Stimulated activated CD4-positive, alpha-beta T cell treated with anti-CD3 and anti-CD28 coated beads, Interleukin-15, amount 100 ng/mL, for 1 hour (primary cell): ENCODE measurements at places on chromosomes 6 and 20.

DNA sequence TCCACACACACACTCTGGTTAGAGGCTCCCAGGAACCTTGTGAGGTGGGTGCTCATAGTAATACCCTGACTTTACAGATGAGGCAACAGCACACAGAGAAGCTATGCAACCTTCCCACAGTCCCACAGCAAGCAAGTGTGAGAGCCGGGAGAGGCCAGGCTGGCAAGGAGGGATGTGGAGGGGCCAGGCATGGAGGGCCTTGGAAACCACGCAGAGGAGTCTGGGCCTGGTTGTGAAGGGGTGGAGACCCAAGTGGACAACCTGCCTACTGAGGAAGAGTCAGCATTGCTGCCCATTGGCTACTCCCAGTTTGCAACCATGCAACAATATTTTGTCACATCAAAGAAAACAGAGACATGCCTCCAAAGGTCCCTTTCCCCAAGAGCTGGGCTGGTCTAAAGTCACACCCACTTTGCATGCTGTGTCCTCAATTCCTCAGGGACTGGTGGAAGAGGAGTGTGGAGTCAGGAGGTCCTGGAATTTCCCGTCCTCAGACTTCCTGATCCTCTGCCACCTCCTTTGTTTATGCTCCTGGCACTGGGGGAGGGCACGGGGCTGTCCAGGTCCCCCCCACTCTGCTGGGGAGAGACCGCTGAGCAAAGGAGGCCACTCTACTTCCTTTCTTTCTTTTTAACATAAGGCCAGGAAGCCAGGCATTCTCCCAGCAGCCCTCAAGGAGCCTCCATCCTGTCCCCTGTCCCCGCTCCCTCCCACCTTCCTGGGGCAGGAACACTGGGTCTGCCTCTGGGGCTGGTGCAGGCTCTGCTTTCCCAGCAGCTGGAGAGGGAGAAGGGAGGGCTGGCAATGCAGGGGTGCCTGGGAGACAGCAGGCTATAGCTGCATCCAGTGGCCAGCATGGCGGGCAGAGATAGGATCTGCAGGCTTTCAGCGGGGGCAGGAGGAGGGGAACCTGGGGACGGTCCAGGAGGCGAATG, 68.3 kb downstream of the NOL4L start:
- DNase-seq: no peak

DNA sequence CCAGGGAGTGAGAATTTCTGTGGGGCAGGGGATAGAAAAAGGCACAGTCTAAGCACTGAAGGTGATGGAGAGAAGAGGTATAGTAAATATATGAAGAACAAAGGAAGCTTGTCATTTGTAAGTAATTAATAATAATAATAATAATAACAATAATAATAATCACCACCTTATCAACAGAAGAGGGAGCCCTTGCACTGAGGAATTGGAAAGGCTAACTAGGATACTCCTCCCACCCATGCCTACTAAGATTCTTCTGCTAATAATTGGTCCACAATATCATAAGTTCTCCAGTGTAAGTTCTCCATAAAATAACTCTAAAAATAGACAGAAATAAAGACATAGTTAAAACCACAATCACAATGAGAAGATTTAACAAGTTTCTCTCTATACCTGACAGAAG, 912 bp upstream of the OR12D3 start:
- DNase-seq: no peak

GRCh38 chr20:32581839-32582658, 3.1 kb downstream of the NOL4L start:
- no peak for DNase-seq

GRCh38 chr6:105836379-105836778, 249.8 kb upstream of the PRDM1 start:
- DNase-seq: no peak

- no peak for DNase-seq
These were observed 17.3 kb downstream of the FOXA2 start for GRCh38 chr20:22566876-22567658.

DNA sequence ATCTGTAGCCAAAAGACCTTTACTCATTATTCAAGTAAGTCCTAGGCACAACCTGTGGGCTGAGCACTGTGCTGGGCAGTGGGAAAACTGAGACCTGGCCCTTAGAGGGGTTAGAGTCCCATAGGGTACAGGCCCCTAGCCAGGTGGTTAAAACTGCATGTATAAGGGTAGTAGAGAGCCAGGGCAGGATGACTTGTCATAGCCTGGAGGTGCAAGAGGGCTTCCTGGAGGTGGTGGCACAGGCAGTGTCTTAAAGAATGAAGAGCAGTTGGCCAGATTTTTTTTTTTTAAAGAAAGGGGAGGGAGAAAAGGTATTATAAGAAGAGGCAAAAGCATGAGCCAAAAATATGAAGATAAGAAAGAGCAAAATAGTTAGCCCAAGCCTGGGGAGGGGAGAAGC, 176.6 kb upstream of the KCNK16 start:
- DNase-seq: no peak

DNA sequence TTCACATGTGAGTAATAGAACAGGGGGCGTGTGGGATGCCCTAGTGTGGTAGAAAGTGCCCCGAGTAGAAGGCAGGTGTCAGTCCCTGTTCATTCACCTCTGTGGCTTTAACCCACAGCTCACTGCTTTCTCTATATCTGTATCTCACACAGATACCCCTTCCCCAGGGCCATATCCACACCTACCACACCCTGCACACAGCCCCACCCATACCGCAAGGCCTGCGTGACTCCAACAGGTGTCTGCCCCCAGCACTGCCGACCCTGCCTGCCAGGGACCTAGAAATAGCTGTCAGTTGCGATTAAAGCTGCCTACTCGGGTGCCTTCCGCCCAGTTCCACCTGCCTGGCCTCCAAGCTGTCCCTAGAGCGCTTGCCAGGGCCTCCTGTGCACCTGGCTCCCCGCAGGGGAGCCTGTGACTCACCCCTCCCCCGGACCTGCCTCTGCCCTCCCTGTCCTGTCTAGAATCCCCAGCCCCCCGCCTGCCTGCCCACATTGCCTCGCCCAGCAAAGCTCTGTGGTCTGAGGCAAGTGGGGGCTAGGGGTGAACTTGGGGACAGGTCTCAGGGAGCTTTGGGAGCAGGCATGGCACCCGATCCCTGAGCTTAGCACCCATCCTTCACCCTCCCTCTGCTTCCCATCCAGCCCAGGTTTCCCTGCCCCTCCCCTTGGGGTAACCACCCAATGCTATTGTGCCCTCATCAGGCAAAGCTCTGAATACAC, 38.3 kb upstream of the ID1 start:
- DNase-seq: no peak

- no peak for DNase-seq
These were observed 68.5 kb upstream of the FOXO3 start for GRCh38 chr6:108492131-108492766.

GRCh38 chr6:32168350-32168749, 4.0 kb downstream of the EGFL8 start:
- DNase-seq: no peak

GRCh38 chr6:11538052-11538818, 686 bp downstream of the TMEM170B start:
- peak; percentile 2 for DNase-seq

GRCh38 chr6:156175971-156176421, 601.2 kb upstream of the ARID1B start:
- no peak for DNase-seq

DNA sequence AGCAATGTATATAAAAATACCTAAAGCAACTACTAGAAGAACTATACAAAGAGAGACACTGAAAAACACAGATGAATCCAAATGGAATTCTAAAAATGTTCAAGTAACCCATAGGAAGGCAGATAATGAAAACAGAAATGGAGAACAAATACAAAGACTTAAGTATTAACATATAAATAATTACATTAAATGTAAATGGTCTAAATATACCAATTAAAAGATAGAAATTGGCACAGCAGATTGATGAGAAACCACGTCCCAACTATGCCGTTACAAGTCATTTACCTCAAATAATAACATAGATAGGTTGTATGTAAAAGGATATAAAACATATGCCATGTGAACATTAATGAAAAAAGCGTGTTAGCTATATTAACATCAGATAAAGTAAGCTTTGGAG, 40.1 kb downstream of the CEP85L start:
- DNase-seq: no peak

GRCh38 chr6:157434349-157435033, 53.5 kb downstream of the ZDHHC14 start:
- DNase-seq: no peak

- DNase-seq: no peak
These were observed 181.3 kb downstream of the NFATC2 start for GRCh38 chr20:51361258-51361657.

DNA sequence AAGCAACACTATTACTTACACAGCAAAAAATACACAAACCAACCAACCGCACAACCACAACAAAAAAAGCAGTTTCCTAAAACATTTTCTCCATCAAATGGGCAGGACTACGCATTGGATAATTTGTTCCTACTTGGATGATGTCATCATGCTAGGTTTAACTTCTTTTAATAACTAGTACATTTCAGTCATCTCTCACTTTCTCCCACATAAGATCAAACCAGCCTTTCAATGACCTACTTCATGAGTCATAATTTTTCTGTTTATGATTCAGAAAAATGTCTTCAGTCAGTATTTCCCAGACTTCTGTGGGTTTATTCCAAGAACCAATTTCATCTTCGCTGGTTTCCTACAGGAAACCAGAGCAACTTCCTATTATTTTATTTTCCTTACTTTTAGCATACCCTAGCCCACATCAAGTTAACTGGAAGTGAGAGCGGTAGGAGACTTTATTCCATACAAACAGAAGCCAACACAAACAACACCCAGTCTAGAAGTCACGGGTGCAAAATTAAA, 134.2 kb downstream of the GMDS start:
- DNase-seq: no peak

GRCh38 chr6:149431905-149432775, 32.1 kb downstream of the SUMO4 start:
- peak; percentile 84 for DNase-seq

DNA sequence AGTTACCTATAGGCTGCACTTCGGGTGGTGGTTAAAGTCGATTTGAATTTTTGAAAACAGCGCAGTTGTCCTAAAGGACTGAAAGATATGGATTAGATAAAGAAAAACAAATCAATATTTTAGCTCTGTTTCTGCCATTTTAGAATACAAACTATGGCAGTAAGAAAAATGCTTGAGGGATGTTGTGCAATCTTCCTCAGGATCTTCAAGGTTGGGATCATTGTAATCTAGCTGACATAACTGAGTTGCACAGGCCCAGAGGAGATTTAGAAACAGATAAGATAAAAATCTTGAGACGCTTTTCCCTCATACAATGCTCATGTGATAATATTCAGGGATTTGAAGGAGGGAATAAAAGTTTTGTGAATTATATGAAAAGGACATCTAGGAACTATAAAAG, 926 bp downstream of the PEX3 start:
- no peak for DNase-seq

GRCh38 chr6:167804281-167805013, 22.3 kb upstream of the AFDN start:
- DNase-seq: no peak

DNA sequence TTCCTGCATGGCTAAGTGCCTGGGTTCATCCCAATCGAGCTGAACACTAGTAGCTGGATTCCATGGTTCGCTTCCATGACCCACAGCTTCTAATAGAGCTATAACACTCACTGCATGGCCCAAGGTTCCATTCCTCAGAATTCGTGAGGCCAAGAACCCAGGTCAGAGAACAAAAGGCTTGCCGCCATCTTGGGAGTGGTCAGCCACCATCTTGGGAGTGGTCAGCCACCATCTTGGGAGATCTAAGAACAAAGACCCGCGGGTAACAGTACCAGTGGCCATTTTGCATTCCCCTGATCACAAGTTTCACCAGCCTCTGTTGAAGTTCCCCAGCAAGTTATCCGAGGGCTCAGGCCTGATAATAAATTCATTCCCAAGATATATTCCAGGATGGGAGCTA, 179.6 kb downstream of the LMBRD1 start:
- DNase-seq: no peak

DNA sequence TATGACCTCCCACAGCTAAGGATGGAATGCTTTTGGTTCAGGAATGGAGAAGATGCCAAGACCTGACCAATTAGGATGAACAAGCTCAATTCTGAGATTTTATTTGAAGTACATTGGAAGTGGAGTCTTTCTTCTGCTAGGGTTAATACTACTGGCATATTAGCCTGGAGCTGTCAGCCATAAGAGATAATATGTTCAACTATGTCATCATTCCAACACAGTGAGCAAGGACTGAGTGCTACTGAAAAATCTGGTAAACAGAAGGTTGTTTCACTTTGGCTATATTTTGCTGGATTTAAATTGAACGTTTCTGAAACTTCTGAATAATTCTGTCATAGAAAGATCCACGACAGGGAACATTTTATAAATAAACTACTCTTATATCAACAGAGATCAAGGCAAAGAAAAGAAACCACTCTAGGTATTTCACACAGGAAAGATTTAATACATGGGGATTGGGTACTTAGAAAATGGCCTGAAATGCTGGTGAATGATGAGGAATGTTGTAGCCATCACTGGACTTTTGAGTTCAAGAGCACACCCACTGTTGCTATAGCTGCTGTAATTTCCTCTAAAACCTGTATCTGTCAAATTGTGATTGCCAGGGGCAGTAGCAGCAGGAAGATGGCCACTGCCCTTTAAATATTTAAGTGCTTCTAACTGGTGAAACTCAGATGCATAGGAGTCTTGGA, 200.5 kb downstream of the PLCB4 start:
- no peak for DNase-seq

GRCh38 chr6:139290787-139291311, 949 bp downstream of the TXLNB start:
- DNase-seq: no peak

DNA sequence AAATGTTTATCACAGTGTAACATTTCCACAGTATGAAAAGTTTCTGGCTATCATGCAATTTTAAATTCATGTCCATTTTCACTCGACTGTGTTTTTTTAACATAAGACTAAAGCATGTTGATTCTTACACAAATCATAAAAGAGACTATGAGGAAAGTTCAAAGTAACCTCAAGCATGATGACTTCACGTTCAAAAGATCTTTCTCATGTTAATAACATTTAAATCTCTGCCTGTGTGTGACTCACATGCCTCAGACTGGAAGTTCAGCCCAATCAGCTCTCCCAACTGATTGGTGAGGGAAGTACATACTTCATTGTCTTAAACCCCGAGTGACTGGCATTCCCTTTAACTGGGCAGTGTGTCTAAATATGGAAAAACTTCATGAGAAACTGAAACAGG, 37.4 kb downstream of the ATXN1 start:
- no peak for DNase-seq

GRCh38 chr6:61977099-61977498, 308.9 kb downstream of the KHDRBS2 start:
- DNase-seq: no peak

- no peak for DNase-seq
These were observed 338.1 kb downstream of the PREX1 start for GRCh38 chr20:48489656-48490055.
